ENCODE measurements at places on chromosomes 6 and 20. TPM values are rescaled to one million over a fixed set of nuclear protein-coding genes. Genes with fewer than 3 reads are reported as not detected.

The MCCD1 gene
- total RNA-seq = not detected

The TSHZ2 gene
- 33.0 TPM for total RNA-seq

The BTNL2 gene
- total RNA-seq = not detected

DNA sequence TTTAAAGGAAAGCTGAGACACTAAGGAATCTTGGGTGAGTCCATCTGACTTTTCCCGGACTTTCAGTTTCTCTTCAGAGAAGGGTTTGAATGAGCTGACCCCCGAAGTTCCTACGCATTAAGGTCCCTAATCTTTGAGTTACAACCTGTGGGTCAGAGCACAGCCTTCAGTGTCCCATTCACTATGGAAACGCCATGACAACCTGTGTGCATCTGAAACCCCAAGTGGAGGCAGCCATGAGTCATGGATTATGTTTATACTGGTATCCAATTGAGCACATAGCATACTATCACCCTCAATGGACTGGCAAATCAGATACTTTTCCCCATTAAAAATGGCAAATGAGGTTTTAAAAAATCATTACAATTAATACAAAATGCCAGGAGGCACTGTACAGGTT is 11.4 kb downstream of the MYLK4 start:
- DNase-seq = no peak

- no peak for DNase-seq
Measured at GRCh38 chr6:108895571-108895970, 47.3 kb downstream of the ARMC2 start.

DNA sequence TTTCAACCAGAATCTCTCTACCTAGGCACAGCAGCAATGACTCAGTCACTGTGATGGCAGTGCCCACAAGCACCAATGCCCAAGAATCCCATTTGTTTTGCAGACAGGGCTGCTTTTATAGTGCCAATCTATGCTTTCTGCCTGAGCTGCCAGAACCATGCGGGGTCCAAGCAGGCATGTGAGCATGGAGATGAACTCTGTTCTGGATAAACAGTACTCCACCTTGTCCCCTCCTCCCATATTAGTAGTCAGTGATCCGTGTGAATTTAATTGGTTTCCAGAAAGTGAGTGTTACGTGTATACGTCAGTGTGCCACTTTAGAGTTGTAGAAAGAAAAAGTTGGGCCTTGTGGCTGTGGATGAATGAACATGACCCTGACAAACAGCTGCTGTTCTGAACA is 79.4 kb downstream of the SASH1 start:
- DNase-seq = no peak

DNA sequence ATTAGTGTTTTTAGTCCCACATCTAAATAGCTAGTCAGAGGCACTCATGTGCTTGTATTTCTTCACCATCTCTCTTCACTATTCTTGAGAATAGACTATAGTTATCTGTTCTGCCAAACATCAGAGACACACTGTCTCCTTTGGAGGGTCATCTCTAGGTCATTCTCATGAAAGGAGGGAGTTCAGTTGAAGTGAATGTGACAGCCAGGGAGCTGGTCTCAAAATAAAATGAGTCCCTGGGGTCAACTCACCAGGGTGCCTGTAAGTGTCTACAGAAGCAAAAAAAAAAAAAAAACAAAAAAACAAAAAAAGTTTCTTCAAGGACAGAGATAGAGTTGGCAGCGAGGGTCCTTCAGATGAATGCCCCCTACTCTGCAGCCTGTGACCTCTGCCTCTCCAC is 171.0 kb downstream of the ID4 start:
- DNase-seq = no peak

GRCh38 chr6:30450909-30451841 is 38.1 kb upstream of the HLA-E start:
- DNase-seq = peak; percentile 49

- DNase-seq = no peak
Measured at GRCh38 chr20:62503401-62504178, 27.8 kb upstream of the GATA5 start.

The DACT2 gene
- total RNA-seq = 11.7 TPM

- DNase-seq = no peak
Measured at GRCh38 chr6:132227904-132228303, 173.4 kb downstream of the MOXD1 start.

The C6orf132 gene
- 0.10 TPM for total RNA-seq

The CD109 gene
- 14.7 TPM for total RNA-seq
